ENCODE measurements at places on chromosomes 16 and 17.

GRCh38 chr17:72825218-72825617, 267.3 kb downstream of the SLC39A11 start:
- no peak for DNase-seq

- no peak for DNase-seq
Observed at GRCh38 chr16:28596840-28597691, at the start of gene SULT1A2. TSS of gene SULT1A2 (minus strand) at chr16:28597050. CDS start at chr16:28595930, 1,120 bp downstream.

DNA sequence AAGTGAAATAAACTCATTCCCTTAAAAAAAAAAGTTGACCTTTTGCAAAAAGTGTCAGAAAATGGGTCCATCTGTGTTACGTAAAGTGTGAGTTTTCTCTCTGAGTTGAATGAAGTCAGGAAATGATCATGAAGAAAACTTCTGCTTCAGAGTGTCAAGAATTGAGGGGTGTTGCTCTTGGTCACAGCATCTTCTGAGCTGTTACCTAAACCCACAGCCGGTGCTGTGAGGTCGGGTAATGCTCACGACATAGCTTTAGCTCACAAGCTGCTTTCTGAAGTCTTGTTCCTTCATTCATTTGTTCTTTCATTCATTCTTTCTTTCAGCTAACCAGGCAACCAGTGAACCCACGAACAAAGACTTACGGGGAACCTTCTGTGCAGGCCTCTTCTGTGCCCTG, 372.1 kb downstream of the CPPED1 start:
- DNase-seq: no peak

DNA sequence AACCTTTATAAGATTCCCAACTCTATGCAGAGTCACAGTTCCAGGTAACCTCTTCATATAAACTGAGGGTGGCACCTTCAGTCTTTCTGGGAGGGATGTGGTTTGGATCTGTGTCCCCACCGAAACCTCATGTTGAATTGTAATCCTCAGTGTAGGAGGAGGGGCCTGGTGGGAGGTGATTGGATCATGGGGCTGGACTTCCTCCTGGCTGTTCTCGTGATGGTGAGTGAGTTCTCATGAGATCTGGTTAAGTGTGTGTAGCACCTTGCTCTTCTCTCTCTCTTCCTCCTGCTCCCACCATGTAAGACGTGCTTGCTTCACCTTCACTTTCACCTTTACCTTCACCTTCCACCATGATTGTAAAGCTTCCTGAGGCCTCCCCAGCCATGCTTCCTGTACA, 30.5 kb downstream of the HS3ST2 start:
- no peak for DNase-seq

DNA sequence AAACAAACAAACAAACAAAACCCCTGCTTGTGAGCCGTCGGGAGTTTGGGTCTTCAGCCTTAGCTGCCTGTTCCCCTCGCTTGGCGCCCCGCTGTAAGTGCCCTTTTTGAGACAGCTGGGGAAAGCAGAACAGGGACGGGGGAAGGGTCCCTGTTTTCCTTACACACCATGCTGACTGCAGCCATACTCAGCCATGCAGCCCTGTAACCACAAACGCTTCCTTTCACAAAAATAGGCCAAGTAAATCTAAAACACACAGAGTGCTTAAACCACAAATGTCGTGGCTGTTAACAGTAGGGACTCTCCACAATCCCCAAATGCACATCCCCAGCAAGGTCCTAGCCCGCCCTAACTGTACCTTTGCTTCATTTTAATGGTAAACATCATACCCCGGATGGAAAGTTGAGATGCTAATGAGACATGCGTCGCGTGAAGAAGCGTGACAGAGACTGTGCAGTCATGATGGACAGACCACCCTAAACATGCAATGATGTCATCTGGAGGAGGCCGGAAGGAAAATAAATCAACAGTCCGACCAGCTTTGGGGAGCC, 129.9 kb downstream of the MGAT5B start:
- DNase-seq: no peak

- no peak for DNase-seq
Observed at GRCh38 chr17:71790791-71791190, 330.0 kb upstream of the SOX9 start.

GRCh38 chr17:44414394-44415155, 25.1 kb upstream of the ITGA2B start:
- no peak for DNase-seq

GRCh38 chr16:72480911-72481310, 309.0 kb upstream of the PMFBP1 start:
- DNase-seq: peak; percentile 42

DNA sequence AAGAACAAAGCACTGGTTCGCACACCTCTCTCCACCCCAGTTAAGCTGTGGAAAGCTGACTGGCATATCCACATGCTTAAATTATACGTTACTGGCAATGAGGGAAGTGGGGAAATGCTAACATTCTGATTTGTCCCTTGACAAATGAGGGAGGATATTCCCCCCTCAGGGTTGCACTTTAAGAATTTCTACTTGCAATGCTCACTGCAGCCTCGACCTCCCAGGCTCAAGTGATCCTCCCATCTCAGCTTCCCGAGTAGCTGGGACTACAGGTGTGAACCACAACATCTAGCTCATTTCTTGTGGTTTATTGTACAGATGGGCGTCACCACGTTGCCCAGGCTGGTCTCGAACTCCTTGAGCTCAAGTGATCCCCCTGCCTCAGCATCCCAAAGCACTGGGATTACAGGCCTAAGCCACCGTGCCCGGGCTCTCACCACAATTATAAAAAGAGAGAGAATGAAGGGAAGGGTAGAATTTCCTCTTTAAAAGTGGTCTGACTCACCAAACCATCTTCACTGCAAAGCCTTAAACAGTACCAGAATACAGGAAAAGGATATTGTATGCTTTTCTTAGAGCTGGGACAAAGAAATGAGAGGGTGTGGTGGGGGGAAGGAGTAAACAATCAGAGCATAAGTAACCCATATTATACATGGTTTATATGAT, 38.9 kb downstream of the KANSL1 start:
- DNase-seq: peak; percentile 66

DNA sequence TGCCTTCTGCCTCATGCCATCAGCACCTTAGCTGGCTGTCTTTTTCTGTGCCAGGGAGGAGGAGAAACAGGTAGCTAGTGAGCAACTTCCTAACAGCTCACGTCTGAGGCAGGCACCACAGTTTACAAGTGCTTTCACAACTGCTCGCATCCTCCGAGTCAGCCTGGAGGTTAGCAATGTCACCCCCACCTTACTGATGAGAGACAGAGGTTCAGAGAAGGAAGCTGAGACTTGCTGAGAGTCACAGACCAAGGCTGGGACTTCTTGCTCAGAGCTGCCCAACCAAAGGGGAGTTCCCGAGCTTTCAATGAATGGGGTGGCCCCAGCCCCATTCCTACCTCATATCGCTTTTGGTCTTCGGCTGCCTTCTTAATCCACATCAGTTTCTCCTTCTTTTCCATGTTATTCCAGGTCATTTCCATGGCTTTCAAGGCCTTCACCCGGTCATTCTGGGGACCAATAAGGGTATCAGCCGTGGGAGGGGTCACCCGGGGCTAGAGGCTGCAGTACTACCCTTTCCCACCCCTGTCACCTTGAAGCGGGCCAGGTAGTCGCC, 9.6 kb downstream of the UBTF start:
- DNase-seq: no peak

DNA sequence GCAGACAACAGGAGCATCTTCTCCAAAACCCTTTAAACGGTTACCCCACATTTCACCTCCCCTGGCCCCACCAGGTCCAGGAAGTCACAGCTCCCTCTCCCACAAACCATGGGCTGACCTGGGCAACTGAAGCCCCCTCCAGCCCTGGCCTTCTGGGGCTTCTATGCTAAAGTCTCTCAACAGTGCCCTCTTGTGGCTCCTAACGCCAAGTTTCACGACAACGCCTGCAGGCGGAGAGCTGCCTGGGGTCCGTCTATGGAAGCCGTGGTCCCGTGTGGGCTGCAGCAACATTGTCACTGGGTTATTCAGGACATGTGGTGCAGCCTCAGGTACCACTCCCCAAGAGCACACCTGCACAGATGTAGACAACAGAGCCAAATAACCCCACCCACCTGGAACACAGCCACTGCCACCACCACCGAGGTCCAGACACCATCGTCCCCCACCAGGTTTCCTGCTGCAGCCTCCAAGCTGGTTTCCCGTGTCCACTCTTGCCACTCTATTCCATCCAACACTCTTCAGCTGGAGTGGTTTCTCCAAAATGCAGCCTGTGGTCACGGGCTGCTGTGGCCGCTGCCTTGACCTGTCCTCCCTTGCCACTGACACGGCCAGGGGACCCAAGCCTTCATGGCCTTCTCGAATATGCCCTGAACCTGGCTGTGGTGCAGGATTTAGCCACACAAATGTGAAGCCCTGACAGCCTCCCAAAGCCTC, 19.1 kb downstream of the C16orf95 start:
- peak; percentile 61 for DNase-seq

GRCh38 chr16:78689536-78689935, 590.1 kb downstream of the WWOX start:
- no peak for DNase-seq

DNA sequence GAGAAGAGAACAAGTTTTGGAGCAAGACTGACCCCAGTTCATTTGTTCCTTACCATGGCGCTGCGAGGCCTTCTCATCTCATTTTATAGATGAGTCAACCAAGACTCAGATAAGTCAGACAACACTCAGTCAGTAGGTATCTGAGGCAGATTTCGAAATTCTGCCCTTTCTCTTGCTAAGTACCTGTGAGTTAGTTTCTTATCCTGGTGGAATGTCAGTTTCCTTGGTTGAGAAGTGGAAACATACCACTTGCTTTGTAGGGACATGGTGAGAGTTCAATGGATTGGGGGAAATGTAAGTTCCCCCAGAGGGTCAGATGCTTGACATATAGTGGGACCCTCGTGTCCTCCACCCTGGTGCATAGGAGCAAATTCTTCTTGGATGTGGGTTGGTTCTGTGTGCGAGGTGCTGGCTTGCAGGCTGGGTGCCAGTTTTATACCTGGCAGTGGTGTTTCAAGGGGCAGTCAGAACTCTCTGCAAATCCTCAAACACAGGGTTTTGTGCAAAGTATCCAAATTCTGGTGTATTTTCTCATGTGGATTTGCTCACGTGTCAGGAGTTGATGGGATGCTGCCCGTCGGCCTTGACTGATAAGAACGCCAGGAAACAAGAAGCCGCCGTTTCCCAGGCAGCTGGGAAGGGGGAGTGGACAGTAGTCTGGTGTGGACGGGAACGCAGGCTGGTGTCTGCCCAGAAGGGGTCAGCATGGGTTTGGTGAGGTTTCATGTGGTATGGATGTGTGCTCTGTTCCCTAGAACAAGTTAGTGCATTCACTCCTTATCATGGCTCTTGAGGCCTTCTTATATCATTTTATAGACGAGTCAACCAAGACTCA, 61.1 kb upstream of the CIBAR2 start:
- peak; percentile 80 for DNase-seq

DNA sequence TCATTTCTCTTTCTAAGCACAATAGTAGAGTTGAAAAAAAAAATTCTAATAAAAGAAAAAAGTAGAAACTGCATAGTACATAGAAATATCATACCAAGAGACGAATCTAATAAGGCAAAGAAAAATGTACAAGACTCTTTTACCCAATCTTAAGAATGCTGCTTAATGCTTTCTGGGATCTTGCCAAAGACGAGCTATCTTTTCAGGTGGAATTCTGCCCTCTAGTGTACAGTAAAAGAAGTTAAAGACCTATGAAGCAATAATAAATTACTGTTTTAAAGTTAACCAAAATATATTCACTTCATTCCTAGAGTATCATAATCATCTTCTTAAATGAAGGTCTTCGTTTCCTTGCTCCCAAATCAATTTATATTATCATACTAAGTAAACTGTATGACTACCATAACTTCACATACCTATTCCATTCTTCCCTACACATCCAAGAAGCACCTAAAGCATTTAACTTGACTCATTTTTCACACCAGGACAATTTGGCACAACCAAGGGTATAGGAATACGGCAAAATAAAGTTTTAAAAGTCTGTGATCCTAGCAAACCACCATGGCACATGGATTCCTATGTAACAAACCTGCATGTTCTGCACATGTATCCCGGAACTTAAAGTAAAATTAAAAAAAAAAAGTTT, 47.7 kb downstream of the CFDP1 start:
- peak; percentile 96 for DNase-seq

GRCh38 chr17:64420143-64420670, 28.7 kb upstream of the MILR1 start:
- peak; percentile 93 for DNase-seq

DNA sequence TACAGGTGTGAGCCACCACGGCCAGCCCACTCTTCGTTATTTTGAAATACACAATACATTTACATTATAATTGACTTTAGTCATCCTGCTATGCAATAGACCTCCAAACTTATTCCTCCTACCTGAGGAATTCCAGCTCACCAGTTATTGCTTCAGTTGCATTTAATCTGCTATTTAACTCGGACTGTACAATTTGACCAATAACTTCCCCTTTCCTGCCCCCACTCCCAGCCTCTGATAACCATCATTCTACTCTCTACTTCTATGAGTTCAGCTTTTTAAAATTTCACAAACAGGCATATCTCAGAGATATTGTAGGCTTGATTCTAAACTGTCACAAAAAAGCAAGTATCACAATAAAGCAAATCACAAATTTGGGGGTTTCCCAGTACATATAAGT, 157.0 kb downstream of the COPRS start:
- no peak for DNase-seq

- no peak for DNase-seq
Observed at GRCh38 chr17:63949576-63950250, 17.6 kb upstream of the CD79B start.

GRCh38 chr16:11010575-11011221, 66.3 kb downstream of the CLEC16A start:
- DNase-seq: no peak

GRCh38 chr17:37829592-37830123, 84.8 kb upstream of the HNF1B start:
- DNase-seq: no peak

DNA sequence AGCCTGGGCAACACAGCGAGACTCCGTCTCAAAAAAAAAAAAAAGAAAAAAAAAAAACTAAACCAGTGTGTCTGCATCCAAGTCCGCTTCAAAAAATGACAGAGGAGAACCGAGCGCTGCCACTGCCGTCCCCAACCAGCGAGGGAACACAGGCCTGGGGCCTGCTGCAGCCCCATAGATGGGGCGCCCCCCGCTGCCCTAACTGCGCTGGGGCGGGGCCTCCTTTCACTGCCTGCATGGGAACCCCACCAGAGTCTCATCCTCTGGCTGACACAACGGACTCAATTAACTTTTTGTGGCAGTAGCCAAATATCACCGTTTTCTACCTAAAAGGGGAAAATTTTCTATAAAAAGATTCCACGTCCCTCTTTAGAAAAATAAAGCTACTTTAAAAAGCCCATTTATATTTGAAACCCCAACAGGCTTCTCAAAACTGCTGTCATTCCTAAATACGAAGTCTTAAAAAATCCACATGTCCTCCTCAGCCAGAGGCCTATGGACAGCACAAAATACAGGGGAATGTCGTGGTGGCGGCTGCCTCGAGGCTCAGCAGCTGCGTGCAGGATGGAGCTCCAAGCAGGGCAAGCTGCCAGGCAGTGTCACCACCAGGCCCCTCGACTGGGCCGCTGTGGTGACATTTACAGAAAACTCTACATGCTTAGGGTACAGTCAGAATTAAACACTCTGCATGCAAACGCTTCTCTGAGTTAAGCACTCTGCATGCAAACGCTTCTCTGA, 30.3 kb downstream of the KLHDC4 start:
- DNase-seq: no peak

DNA sequence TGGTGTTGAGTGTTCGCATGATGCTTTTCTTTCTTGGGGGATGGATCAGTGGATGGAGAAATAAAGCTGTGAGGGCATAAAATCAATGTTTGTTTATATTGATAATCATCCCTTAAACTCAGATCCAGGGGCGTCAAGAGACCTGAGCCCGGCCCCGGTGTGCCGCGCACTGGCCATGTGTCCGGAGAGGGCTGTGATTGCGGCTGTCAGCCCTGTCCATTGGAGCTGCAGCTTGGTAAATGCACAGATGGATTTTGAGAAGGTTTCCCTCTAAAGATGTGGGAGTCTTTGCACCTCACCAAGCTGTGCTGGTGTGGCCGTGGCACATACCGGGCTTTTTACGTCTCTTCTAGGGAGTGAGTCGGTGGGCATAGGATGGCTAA, 21.6 kb upstream of the ZNF750 start:
- DNase-seq: no peak
